ENCODE measurements at places on chromosomes 7 and 10. TPM values are rescaled to one million over a fixed set of nuclear protein-coding genes. Genes with fewer than 3 reads are reported as not detected.

CNPY1 gene
- not detected for polyA plus RNA-seq

TMEM168 gene
- 47.4 TPM for polyA plus RNA-seq

CCDC7 gene
- 6.0 TPM for polyA plus RNA-seq

ANK3 gene
- polyA plus RNA-seq: 163 TPM

HOXA11 gene
- 44.0 TPM for polyA plus RNA-seq

ENKUR gene
- 4.2 TPM for polyA plus RNA-seq

DNA sequence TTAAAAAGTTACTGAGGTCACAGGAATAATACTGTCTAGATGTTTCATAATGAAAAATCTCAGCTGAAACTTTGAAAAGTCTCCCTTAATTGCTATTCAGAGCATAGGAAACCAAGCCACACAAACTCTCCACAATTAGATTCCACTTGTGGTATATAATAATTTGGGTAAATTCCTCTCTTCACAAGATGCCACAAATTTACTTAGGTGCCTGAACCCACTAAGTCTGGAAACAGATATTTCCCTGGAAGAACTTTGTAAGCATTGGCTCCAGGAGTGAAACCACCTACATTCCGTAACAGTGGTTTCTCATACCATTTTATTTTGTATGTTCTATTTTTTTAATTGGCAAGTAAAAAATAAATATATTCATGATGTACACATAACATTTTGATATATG lies 493.4 kb downstream of the SEMA3D start:
- DNase-seq: no peak

DNA sequence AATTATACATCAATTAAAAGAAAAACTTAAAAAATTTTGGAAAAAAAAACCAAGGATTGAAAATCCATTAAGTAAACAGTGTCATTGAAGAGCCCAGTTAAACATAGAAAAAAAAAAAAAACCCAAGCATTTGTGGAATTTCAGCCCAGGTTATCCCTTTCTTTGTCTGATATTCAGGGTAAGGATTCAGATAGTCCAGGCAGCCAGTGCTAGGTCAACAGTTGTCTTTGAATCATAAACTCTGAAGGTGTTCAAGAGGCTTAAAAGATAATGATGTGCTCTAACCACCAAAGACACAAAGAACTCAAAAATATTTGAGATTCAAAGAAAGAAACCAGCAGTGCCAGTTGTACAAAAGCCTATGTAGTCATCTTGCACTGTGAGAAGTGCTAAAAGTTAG lies 270.3 kb upstream of the DKK1 start:
- DNase-seq: no peak

- DNase-seq: peak; percentile 17
These were observed 33.1 kb downstream of the SMC3 start for GRCh38 chr10:110600487-110601101.

GRCh38 chr7:66423729-66424128 lies 205.0 kb upstream of the KCTD7 start:
- no peak for DNase-seq

- DNase-seq: no peak
These were observed 531.2 kb upstream of the GHITM start for GRCh38 chr10:83607959-83608745.

GRCh38 chr10:130066743-130067142 lies 43.9 kb downstream of the C10orf143 start:
- DNase-seq: no peak

- DNase-seq: no peak
These were observed 51.7 kb upstream of the NANOS1 start for GRCh38 chr10:118977835-118978234.

GRCh38 chr10:128716181-128716580 lies 590.0 kb upstream of the MKI67 start:
- no peak for DNase-seq

DNA sequence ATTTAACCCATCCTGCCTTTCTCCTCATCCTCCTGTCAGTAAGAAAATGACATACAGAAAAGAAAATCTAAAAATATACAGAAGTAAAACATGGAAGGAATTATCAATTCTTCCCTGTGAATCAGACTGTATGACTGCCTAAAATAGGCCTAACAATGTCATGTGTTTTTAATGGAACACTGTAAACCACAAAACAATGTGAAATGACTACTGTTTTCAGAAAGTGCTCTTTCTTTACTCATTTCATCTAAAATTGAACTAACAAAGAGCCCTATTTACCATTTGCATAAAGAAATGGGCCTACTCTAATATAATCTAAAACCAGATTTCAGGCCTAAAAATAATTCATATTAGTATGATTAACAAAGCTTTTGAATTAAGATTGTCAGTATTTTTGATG lies 35.7 kb downstream of the SEMA3E start:
- no peak for DNase-seq

GRCh38 chr7:32036557-32036956 lies 33.6 kb downstream of the PDE1C start:
- no peak for DNase-seq

- DNase-seq: no peak
These were observed 500.6 kb downstream of the PARD3 start for GRCh38 chr10:34314457-34314856.

DNA sequence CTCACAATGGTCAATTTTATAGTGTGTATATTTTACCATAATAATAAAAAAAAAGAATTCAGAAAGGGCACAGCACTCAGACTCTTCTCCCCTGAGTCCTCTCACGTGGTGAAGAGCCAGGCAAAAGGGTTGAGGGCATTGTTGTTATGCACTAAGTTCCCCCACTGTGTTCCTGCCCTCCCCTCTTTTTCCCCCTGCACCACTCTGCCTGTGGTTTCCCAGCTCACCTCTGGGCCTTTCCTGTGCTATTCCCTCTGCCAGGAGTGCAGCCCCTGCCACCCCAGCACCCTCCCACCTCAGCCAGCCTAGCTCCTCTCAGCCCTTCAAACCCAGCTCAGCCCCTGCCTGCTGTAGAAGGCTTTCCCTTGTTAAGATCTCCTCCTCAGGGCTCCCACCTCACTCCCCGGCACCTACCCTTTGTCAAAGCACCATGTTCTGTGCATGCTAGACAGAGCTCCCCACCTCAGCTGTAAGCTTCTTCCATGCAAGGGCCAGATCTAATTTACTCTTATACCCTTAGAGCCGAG lies 108.5 kb downstream of the KCNMA1 start:
- DNase-seq: no peak

DNA sequence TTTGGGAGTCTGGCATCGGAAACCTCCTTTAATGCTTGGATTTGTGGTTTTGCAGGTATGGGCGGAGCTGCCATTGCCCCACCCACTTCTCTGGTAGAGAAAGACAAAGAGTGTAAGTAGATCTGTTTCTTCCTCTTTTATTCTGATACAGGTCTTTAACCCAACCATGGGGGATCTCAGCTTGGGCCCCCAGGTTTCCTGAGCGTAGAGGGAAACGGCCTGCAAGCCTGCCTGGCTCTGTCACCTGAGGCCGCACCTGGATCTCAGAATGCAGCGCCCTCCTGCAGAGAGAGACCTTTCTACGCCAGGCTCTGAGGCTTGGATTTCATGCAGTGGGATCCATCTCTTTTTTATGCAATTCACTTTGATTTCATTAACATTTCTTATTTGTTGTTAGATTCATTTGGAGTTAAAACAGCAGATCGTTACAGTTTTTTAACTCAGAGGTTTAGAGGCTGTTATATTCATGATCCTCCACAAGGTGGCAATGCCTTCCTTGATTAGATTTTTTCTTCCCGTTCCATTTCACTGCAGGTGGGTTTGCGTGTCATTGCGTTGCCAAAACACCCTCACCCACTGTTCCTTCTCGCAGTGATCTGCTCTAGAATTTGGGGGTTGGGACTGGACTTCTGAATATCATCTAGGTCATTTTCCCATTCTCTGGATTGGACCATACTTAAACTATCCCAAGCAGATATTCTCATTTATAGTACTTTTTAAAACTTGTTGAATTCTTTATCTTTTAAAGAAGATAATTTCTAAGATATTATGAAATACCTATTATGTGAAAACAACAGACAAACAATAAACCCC lies 20.0 kb downstream of the RBM17 start:
- DNase-seq: no peak

DNA sequence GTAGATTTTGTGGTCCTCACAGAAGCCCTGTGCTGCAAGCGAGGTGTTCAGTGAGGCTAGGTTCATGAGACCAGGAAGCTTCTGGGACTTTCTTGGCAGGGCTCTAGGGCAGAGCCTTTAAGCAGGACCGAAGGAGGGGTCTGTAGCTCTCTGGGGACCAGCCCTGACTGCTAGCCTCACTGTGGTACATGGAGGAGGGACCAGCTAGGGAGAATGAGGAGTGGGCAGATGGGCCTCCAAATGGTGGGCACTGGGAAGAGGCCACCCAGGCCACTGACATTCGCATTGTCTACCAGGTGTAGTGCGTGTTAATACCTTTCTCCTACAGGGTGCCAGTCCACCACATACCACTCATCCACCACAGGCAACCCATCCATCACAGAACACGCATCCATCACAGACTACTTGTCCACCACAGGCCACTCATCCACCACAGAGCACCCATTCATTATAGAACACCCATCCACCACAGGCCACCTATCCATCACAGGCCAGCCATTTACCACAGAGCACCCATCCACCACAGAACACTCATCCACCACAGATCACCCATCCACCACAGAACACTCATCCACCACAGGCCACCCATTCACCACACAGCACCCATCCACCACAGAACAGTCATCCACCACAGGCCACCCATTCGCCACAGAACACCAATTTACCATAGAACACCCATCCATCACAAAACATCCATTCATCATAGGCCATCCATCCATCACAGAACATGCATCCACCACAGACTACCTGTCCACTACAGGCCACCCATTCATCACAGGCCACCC lies 31.6 kb upstream of the ZNF488 start:
- DNase-seq: no peak

DNA sequence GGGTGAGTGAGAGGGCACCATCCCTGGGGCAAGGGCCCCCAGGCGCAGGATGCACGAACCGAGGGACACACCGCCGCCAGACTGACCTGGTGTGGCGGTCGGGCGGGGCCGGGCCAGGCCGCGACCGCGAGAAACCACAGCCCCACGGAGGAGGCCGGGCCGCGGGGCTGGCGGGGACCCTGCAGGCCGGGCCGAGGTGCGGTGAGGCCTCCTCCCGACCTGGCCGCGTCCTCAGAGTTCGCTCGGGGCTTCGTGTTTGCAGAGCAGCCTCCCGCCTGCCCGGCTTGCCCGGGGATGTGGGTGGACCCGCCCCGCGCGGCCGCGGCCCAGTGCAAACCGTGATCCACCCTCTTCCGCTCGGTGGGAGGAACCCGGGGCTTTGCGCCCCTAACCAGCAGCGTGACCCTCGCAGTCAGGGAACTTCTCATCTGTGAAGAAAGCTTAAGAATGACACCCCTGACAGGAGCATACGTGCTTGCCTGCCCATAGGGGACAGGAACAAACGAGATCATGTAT lies 20.6 kb upstream of the HOXA13 start:
- no peak for DNase-seq

All from renal cortex interstitium (tissue), 15 donors.